ENCODE measurements at places on chromosomes 13 and 19. TPM values are rescaled to one million over a fixed set of nuclear protein-coding genes. Genes with fewer than 3 reads are reported as not detected.

Gene FSD1
- 0.87 TPM for total RNA-seq

DNA sequence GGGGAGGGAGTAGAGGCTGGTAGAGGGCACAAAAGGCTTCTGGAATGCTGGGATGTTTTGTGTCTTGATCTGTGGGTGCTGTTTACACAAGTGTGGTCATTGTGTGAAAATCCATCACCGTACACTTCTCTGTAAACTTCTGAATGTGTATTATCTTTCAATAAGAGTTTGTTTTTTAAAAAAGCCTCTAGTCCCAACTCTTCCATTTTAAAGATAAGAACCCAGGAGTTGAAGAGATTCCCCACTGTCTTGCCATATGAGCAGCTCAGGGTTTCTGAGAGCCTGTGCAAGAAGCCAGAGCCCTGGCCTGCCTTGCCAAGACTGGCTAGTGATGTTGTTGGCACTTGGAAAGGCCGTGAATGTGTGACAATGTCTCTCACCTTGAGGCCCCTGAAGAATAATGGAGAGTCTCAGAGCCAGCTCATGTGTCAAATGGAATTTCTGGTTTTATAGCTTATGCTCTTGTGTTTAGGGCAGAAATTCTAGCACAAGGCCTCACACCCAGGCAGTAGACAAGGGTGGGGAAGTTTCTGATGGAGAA, 57.5 kb upstream of the NPAS1 start:
- DNase-seq: no peak

GRCh38 chr19:13974073-13974472, 21.8 kb downstream of the DCAF15 start:
- no peak for DNase-seq

GRCh38 chr19:54415901-54416673, 823 bp downstream of the TTYH1 start:
- DNase-seq: no peak

- DNase-seq: no peak
Observed at GRCh38 chr13:73187106-73187505, 128.3 kb downstream of the KLF5 start.

Gene CD22
- 7.2 TPM for total RNA-seq

GRCh38 chr19:8532225-8532624, 18.3 kb upstream of the ZNF414 start:
- no peak for DNase-seq

Gene PRR19
- total RNA-seq: not detected

DNA sequence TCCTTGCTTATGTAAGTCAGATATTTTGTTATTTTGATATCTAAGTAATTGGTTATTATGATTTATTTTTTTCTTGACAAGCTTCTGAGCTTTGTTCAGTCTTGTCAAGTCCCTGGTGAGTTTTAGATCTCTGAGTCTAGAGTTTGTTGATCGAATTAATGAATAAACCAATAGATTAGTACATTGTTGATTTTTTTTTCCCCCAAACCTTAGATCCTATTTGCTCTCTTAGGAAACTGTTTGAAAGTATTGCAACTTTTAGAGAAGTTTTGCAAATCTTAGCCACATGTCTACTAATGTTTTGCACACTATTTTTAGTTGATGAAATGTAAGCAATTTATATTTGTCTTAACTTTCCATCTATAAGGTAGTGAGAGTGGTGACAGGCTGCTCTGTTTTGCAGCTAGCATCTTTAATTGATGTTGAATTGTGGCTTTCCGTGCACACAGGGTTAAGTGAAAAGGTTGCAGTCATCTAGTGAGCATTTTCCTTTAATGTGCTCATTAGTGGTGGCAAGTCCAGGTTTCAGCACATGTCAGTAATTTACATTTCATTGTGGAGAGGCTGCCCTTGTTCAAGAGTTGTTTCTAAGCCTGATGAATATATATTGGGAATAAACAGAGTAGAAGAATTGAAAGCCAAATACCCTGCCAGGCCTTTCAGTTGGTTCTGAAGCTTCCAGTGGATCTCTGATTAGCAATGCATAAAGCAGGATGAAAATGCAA, 86.3 kb downstream of the PCCA start:
- DNase-seq: no peak

DNA sequence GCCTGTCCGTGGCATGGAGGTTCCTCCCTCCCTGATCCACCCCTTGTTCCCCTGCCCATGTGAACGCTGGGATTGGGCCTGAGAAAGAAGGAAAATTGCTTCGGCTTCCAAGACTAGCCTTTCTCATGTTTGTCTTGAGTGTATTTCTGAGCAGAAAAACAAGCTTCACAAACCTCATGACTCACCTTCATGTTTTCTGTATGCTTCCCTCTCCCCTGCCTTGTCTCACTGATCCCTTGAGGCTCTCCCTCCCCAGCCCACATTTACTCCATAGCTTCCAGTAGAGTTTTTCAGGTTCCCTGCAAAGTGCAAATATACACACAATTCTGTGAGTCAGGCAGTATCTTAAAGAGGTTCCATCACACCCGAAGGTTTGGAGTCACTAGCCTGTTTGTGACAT, 572.4 kb downstream of the UQCRFS1 start:
- DNase-seq: no peak

GRCh38 chr19:45814166-45814780, 835 bp downstream of the RSPH6A start:
- DNase-seq: no peak

Data from tibial nerve (tissue), 4 donors.